ENCODE measurements at places on chromosomes 2 and 18.
A peak's percentile ranks its signal among the peaks of the same experiment; 100 is the strongest.

DNA sequence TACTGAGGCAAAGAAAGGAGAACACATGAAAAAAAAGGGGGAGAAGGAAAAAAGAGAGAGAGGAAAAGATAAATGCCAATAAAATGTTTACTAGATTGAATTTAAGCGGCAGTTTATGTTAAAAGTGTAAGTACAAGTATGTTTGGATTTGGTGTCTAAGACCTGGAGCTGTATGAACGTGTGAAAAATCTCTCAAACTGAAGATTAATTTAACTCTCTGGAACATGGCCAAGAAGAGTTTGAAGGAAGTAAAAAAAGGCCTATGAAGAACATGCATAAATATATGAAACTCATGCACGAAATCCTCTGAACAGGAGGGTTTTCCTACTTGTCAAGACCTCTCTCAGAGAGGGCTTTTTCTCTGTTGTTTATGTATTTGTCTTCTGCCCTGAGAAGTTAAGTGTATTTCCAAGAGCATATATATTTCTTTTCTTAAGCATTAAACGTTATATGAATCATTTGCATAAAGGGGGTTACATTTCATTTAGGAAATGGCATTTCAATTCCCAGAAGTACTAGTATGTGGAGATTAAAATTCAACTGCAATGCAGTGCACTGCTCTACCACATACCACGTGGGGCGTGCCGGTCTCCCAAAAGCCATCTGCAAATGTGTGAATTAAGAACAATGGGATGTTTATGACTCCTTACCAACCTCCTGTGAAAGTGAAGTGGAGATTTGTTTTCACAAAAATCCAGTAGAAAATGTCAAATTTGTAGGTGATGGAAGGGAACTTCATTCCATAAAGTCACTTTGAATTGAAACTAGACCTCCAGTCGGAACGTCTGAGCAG is 281.1 kb upstream of the TRIB2 start:
- DNase-seq = no peak

GRCh38 chr2:174611006-174611405 is 13.4 kb upstream of the WIPF1 start:
- no peak for DNase-seq

DNA sequence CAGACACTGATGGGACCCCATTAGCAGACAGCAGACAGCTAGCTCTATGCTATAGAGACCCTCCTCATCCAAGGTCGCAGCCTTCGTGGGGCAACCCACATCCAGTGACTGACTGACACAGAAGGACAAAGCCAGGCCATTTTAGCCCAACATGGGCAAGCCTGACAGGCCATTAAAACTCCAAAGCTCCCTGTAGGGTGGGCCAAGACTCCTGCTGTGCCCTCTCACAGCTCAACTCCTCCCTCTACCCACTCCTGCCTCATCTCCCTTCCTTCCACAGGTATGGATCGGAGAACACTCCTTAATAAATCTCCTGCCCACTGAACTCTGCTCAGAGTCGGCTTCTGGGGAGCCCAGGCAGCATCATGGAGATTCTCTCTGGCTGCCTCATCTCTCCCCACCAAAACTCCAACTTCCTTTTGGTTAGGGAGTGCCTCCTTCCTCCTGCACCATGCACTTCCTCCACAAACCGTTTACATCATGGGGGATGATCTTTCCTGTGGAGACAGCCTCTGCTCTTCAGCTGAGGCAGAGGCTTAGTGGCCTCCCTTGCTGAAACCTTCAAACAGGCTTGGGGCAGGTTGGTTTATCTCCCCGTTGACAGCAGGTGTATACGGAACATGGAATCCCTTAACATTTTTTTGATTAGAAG is 86.5 kb downstream of the ACTR3 start:
- no peak for DNase-seq

DNA sequence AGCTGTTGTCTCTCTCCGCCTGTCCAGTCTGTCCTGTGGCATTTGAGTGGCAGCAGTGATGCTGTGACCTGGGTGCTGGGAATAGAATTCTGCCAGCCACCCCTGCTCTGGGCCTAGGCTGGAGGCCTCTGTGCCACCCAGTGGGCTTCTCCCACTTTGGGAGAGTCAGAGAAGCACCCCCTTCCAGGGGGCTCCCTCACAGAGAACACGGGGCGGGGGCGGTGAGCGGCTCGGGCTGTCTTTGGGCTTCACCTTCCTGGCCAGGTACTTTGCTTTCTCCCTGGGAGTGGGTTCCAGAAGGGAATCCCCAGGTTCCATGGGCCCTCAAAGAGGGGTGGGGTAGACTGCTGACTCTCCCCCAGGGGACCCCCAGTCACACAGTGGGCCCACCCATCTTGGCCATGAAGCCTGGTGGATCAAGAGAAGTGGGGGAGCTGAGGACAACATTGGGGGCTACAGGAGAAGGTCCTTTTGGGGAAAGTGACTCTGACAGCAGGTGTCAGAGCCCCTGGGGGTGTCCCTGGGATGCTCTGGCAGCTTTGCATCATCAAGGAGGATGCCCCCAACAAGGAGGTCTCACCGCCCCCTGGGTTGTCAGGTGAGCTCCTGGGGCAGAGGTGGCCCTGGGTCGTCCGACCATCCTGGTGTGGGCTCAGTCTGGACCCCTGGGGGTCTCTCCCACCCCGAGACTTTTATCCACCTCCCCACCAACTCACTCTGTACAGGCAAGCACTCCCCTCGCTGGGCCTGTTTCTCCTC is 18.8 kb upstream of the BOK start:
- DNase-seq = no peak

DNA sequence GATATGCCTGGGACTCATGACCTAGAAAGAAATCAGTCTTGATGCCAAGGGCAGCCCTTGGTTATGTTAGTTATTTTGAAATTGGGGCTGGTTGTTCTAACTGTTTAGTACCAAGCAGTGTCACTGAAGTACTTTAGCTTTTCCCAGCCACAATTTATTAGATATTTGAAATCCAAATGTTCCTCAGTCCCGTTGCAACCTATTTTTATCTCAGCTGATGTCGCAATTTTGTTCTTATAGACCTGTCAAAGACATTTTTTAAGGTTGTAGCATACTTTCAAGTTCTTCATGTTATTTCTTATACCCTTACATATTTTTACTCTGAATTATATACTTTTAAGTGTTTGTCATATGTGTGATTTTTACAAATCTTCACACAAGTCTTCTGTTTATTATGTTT is 100.1 kb downstream of the LRP1B start:
- no peak for DNase-seq

- no peak for DNase-seq
Measured at GRCh38 chr2:28348149-28348567, 44.5 kb upstream of the FOSL2 start.

GRCh38 chr18:72207280-72207679 is 336.9 kb downstream of the CBLN2 start:
- DNase-seq = no peak

- DNase-seq = peak; percentile 14
Measured at GRCh38 chr2:196607073-196607472, 32.4 kb upstream of the CCDC150 start.

DNA sequence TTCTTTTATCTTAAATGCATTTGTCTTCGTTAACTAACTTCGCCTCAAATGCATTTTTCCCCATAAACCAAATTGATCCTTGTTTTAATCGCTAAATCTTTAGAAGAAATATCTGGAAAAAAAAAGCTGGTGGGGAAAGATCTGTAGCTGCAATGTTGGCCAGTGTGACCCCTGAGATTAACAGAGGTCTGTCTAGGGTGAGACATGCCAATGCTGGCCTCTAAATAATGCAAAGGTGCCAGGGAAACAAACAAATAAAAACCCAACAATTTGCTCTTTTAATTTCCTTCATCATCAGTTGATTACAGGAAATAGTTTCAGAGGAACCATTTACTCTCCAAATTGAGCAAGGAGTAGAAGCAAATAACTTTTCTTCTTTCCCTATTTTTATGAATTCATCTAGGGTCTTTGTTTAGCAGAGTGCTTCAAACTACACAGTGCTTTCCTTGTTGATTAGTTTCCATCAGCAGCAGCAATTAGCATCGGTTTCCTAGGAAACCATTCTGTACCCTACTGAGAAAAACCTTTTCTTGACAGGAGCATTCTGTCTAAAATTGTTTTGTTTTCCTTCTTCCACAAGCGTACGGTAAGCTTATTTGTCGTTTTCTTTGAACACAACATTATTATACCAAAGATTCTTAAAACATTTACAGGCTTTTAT is 100.5 kb upstream of the UNC80 start:
- DNase-seq = no peak

DNA sequence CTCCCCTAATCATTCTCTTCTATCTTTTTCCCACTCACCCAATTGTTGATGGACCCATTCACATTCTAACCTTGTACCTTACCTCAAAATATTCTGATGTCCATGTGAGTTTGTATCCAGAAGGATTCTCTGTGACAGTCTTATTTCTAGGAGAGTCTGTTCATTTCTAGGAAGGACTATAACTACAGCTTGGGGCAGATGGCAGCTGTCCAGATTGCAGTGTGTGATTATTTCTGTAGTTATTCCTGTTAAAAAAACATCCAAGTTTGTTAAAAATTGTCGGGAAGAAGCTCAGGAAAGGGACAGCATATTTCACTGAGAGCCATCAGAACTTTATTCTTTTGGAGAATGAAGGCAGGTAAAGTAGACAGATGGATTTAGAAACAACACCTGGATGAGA is 142.6 kb downstream of the RAPGEF4 start:
- no peak for DNase-seq

DNA sequence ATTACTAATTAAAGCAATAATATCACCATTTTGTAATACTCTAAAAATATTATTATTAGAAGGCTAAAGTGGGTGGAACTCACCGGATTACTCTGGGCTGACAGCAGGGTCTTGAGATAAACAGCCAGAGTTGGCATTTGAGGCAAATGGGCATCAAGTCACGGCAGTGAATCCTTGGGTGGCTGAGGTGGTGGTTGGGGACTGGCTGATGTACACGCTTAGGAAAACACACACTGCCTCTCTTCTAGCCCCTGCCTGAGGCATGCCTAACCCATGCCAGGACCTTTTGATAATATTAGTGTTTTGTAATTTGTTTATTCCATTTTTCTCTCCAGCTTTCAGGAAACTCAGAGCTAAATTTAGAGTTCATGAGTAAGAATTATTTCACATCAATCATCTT is 76.8 kb downstream of the ACKR3 start:
- DNase-seq = no peak

DNA sequence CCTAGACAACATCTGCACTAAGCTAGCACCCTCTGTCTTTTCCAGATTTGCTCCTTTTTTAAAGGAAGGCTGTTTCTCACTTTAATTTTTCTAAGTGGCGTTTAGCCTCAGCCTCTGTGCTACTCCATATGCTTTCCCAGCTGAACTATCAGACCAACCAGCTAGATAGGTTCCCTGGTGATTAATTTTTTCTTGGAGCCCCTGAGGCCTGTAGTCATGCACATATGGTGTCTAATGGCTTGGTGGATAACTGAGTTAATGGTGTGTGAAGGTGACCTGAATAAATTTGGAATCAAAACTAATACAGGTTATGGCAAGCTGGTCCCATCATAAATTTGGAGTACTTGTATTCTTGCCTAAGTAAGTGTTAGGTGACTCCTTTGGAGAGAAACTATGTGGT is 135.5 kb downstream of the MGAT5 start:
- peak; percentile 58 for DNase-seq

DNA sequence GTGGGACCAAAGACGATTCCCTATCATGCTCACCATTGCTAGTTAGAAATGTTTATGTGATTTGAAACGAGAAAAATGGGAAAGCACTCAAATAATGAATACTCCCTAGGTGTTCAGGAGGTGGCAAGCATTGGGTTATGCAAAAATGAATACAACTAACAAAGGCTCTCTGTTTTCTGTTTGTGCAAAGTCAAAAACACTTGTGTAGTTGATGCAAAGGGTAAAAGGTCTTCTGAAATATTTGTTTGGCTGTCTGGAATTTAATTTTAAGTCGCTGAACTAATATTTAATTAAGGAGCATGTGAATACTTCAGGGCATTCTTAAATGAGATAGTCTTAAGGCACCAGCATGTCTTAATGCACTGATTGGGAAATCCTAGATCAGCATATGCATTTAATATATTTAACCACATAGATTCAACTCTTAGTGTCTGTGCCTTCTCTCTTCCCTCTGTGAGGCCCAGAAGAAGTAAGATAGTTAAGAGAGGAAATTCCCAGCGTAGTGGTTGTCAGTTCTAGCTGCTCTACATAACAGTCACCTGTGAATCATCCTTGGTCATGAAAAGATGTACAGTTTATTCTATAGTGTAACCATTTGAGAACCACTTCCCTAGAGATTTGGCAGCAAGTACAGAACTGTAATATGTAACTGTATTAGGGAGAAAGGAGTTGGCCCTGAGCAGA is 111.9 kb downstream of the EPC2 start:
- DNase-seq = no peak

- DNase-seq = no peak
Measured at GRCh38 chr2:102661846-102662245, 42.5 kb downstream of the SLC9A2 start.

DNA sequence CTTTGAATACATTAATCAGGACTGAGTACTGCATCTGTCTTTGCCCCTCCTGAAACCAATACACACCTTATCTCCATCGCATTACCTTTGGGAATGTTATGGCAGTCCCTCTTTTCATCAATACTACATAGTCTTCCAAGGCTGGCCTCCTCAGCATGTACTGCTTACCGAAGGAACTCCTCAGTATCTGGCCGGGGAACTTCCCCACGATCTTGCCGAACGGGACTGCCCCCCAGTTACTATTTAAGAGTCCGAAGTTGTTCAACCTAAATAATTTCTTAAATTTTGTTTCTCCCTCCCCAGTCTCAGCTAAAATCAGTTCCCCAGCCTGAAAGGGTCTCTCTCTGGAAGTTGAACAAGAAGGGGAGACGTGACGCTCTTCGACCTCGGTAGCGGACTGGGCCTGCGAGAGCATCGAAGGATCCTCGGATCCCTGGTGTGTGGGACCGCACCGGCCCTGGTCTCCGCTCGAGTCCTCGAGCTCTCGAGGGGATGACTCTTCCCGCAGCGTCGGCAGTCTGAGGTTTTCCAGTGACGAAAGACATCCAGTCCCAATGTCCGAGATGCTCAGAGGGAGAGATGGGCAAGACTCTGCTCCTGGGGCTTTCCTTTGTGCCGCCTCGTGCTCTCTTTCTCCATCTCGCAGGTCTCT is 489 bp downstream of the TRMT61B start:
- no peak for DNase-seq

Data from WERI-Rb-1 (cell line).